ENCODE measurements at places on chromosomes 7 and 10. TPM values are rescaled to one million over a fixed set of nuclear protein-coding genes. Genes with fewer than 3 reads are reported as not detected.

DNA sequence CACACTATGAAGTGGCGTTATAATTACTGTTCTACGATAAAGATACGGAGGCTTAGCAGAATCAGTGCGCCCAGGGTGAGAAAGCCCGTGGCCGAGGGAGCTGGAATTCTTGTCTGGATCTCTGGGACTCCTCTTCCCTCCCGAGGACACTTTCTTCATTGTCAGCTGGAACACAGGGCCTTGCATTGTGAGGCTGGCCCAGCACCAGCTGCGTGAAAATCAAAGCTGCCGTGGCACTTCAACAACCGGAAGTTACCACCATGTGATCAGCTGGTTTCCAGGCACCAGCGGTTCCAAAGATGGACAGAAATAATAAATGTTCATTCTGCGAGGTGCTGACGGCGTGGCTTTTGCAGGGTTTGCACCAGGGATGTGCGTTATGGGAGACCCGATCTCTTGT, 234.0 kb upstream of the PITRM1 start:
- H3K36me3 ChIP-seq: no peaks in the 10 kb centered on the region
- H3K4me3 ChIP-seq: no peak overlapping the region
- H3K27me3 ChIP-seq: no peaks in the 10 kb centered on the region

- H3K27ac ChIP-seq: no peak overlapping the region
- H3K4me3 ChIP-seq: no peak overlapping the region
- no peaks in the 10 kb centered on the region for H3K36me3 ChIP-seq
- peaks cover 13% of the 10 kb centered on the region for H3K4me1 ChIP-seq
- H3K27me3 ChIP-seq: no peaks in the 10 kb centered on the region
- DNase-seq: no peak
Observed at GRCh38 chr7:152894295-152895170, 135.0 kb downstream of the ACTR3B start.

GRCh38 chr7:112945046-112945445, 141.6 kb downstream of the GPR85 start:
- no peak for DNase-seq
- no peak overlapping the region for H3K27ac ChIP-seq
- H3K27me3 ChIP-seq: no peaks in the 10 kb centered on the region
- no peak overlapping the region for H3K4me3 ChIP-seq
- H3K4me1 ChIP-seq: no peaks in the 10 kb centered on the region

DNA sequence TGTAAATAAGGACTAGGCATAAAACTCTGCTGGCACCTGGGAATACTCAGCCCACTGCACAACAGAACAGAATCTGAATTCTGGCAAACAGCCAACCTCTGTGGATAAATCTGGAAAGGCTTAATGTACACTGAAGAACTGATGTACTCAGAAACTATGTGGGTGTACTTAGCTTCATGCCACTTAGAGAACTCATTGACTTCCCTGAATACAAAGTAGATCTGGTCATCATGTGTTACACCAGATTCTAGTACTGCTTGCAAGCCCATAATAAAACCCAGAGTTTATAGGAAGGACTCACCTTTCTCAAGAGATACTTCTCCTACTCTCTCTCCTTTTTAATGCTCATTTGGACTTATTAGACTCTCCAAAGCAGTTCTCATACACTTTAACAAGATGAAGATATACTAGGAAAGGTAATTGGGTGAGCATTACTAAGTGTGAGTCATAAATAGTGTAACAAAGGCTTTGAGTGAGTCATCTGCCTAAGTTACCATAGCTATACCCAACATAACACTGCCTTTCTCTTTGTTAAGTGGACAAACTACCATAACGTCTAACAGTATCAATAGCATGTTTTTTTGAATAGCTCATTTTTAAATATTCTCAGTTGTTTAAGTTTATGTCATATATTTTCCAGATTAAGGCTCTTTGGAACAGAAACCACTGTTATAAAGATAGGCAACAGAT, 309.1 kb downstream of the MDFIC start:
- H3K4me1 ChIP-seq: no peaks in the 10 kb centered on the region
- no peak overlapping the region for H3K4me3 ChIP-seq
- H3K27ac ChIP-seq: no peak overlapping the region

DNA sequence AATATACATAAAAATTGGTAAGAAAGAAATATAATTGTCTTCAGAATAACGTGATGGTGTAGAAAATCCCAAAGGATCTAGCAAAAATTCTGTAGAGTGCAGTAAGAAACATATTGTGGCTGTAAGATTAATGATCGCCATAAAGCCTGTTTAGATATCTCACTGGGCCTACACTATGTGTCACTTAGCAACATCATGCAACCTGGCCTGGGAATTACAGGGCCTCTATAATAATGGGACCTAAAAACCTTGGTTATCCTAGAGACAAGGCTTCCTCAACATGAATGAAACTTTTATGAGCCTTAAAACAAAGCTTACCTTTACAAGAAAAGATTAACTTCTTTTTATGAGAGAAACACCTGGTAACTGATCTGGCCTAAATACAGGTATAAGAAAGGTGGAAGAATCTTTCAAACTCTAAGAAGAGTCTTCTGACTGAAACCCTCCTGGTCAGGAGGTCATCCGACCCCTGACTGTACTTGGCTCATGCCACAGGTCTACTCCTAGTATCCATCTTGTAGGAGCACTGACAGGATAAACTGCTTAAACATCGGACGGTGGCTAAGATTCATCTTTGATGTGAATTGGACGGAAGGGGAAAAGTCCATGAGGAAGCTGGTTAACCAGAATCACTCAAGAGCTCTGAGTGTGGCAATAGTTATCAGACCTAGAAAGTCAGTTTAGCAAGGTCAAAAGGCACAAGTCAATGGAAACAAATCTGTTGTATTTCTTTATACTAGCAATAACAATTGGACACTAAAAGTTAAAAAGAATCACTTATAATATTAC, 1155.1 kb upstream of the SORCS1 start:
- no peaks in the 10 kb centered on the region for H3K36me3 ChIP-seq
- H3K27me3 ChIP-seq: no peaks in the 10 kb centered on the region
- H3K4me1 ChIP-seq: no peaks in the 10 kb centered on the region
- no peak overlapping the region for H3K4me3 ChIP-seq
- H3K27ac ChIP-seq: no peak overlapping the region

DNA sequence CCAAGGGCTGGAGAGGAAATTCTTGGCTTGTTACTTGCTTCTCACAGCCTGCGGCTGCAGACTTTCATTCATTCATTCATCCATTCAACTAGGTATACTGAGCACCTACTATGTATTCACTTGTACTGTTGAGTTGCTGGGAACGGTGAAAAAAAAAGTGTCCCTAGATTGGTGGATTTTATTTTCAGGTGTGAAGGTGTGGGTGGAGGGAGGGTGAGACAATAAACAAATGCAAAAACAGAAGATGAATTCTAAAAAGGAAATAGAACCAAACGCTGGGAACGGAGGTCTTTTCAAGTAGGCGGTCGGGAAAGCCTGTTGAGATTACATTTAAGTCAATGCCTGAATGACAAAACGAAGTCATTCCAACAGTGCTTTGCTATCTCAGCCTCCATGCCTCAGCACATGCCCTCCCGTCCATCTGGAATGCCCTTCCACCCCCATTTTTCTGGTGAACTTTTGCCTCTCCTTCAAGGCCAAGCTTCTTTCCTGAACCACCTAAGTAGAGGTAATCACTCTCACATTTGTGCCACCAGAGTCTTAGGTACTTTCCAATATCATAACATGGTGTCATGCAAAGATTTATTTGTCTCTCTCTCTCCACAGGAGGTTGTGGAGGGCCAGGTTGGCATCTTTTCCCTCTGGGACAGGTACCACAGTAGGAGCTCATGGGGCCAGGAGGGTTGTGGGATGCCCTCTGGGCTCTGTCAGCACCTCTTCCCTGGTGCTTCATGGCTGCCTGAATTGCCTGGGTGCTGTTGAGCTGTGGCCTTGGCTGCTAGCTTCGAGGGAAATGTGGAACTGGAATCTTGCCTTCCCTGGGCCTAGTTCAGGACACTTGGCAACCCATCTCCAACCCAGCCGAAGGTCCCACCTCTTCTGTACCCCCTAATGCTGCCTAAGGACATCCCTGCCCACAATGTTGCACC, 5.5 kb downstream of the NKX2-3 start:
- peaks cover 15% of the 10 kb centered on the region for H3K4me1 ChIP-seq
- no peak overlapping the region for H3K27ac ChIP-seq
- peaks cover 53% of the 10 kb centered on the region for H3K27me3 ChIP-seq
- no peak for DNase-seq
- no peak overlapping the region for H3K4me3 ChIP-seq

Gene FRMPD2
- 0.81 TPM for total RNA-seq

Gene STAG3
- not detected for total RNA-seq

Gene TMEM176A
- 8.4 TPM for total RNA-seq

Measured in thyroid gland (tissue), 4 donors.